ENCODE measurements at places on chromosomes 1 and 21.

GRCh38 chr1:9482816-9483572, 56.3 kb upstream of the SLC25A33 start:
- no peak for DNase-seq

DNA sequence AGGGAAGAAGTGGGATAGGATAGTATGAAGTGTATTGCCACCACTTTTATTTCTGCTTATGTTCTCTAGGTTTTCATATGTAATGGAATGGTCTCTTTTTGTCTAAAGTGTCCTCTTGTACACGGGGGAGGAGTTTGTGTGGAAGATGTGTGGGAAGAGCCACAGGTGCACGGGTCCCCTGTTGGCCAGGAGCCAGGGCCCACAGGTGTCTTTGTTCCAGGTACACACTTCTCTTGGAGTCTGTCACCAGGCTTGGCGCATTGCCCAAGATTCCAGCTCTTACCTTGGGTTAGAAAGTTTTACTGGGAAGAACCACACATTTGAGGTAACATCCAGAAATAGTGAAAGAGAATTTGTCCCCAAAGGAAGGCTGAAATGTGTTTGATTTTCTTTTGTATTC, 10.5 kb downstream of the TENT5C start:
- DNase-seq, result no peak

DNA sequence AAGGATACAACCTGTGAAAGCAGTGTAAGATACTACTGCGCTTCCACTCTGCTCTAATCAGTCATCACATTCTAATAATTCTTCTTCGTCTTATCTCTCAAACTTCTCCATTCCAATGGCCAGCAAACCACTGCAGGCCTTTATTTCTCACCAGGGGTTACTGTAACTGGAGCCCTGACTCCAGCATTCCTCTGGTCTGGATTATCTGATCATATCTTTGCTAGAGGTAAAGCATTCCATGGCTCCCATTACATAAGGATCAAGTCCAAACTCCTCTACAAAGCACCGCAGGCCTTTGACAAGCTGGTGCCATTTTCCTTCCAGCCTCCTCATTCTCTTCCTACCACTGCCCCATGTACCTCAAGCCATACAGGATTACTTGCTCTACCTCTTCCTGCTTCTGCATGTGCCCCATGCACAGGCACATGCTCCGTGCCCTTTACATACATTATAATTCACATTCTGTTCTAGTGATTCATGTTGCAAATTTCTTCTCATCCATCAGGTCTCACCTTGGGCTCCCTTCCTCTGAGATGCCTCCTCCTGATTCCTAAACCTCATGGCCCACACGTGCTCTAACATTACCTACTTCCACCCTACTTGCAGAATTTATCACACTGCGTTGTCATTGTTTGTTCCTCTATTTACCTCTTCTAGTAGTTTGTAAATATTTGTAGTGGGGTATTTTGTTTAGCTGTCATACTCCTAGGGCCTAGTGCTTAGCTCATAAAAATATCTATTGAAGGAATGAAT, 9.3 kb upstream of the SERBP1 start:
- no peak for DNase-seq

GRCh38 chr1:200374569-200375295, 35.1 kb downstream of the ZNF281 start:
- no peak for DNase-seq

GRCh38 chr1:201406831-201407406, 7.8 kb upstream of the LAD1 start:
- DNase-seq, result no peak
